HT1080 (cell line): ENCODE measurements at places on chromosomes 3 and 15. TPM values are rescaled to one million over a fixed set of nuclear protein-coding genes. Genes with fewer than 3 reads are reported as not detected.
A peak's percentile ranks its signal among the peaks of the same experiment; 100 is the strongest.

DNA sequence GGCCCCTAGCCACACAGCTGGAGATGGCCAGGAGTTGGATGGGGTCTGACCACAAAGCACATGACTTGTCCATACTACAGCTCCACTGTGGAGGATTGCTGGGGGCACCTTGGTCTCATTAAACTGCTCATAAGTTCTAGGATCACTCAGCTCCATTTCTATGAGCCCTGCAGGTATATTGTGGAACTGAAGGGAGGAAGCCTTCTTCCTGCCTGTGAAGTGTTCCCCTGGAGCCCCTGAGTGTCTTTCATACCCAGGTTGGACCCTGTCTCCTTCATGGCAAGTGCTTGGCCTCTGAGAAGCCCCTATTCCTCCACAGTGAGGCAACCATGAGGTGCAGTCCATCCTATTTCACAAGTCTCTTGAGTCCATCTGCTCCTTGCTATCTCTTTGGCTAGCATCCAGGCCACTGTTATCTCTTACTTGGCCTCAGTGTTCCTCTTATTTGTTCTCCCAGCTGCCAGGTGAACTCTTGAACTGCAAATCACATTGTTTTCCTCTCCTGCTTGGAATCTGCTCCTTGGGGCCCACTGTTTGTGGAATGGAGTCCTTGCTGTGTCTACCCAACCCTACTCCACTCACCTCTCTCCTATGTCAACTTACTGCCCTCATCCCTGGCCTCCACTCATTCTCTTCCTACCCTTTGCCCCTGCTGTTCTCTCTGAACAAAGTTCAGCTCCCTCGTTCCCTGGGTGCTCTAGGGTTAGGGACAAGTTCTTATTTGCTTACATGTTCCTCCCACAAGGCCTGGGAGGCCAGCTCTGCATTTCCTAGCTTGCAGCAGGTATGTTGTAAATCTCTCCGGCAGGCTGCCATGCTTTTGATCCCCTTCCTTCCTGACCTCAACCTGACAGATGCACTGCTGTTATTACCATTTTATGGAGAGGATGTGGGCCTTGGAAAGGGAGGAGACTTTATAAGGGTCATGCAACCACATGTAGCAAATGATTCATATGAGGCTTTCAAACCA, 1.2 kb downstream of the ACOX2 start:
- DNase-seq: peak; percentile 59

DNA sequence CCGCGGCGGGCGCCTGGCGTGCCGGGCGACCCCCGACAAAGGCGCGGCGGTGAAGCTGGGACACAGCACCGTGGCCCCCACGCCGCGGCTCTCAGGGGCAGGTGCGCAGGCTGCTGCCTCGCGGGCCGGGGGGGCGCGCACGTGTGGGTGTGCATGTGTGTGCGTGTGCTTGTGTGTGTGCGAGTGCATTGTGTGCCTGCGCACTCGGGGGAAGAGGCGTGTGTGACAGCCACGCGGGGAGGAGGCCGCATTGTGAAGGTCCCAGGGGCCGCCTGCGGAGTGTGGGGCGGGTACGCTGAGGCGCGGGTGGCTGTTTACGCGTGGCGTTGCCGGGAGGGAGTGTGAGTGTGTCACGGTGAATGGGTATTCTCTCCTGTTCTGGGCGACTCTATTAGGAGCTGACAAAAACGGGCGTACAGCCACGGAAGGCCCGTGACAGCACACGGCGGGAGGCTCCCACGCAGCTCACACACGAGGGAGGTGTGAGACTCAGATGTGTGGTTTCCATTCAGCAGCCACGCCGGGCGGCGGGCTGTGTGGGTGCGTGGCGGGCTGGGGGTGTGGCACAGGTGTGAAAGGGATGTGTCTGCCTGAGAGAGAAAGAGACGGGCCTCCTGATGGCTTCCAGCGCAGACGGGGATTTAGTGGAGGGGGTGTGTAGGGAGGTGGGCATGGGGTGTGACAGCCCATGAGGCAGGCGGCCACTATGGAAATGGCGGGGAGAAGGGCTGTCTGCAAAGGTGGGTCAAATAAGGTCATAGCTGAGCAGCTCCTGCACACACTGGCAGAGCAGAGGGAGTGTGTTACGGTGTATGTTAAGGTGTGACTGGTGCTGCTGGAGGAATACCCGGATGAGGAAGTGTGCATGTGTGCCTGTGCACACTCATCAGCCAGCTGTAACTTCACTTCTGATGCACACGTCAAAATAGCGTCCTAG, 750 bp downstream of the PODXL2 start:
- no peak for DNase-seq

Gene ZNF620
- total RNA-seq: 2.6 and 4.4 TPM in 2 replicates

Gene PLA2G4E
- total RNA-seq: 0.07 TPM in 1 of 2 replicates, not detected in the other

DNA sequence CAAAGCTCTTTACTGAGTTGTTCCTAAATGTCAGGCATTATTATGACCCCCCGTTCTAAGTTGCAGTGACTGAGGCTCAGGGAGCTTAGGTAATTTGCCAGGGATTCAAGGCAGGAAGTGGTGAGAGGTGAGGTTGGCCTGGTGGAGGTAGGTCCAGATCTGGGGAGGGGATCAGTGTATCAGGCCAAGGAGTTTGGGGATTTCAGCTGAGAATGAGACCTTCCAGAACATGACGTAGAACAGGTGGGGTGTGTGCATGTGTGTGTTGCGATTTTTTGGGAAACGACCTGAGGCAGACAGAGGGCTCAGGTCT, 41.1 kb upstream of the MRPS22 start:
- no peak for DNase-seq

DNA sequence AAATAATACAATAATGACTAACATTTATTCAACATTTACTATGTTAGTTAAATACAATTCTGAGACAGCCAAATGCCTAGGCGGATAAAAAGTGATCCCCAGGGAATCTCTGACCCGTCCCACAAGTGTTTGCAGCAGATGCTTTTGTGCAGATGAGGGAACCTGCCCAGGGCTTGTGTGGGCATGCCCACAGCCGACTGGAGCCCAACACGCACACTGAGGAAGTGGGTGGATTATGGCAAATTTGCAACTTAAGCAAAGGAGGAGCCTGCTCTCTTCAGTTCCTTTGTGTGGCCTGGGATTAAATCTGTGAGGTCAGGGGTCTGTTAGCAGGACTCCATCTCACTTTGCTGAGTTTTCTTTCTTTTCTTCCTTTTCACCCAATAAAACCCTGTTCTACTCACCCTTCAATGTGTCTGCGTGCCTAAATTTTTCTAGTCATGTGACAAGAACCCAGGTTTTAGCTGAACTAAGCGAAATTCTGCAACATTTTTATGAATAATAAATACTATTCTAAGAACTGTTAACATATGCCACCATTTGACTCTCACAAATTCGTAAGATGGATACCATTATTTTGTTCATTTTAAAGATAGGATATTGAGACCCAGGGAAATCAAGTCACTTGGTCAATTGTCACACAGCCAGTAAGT, 13.9 kb upstream of the RTP1 start:
- DNase-seq: peak; percentile 42

DNA sequence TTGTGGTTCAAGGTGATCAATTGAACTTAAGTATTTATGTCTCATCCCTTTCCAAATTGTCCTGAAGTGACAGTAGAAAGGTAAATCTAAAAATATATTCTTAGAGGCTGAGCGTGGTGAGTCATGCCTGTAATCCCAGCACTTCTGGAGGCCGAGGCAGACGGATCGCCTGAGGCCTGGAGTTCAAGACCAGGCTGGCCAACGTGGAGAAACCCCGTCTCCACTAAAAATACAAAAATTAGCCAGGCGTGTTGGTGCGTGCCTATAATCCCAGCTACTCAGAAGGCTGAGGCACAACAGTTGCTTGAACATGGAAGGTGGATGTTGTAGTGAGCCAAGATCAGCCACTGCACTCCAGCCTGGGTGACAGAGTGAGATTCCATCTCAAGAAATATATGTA, 226.6 kb downstream of the DPH6 start:
- no peak for DNase-seq

- no peak for DNase-seq
Observed at GRCh38 chr15:74625693-74626092, 10.1 kb downstream of the CLK3 start.

DNA sequence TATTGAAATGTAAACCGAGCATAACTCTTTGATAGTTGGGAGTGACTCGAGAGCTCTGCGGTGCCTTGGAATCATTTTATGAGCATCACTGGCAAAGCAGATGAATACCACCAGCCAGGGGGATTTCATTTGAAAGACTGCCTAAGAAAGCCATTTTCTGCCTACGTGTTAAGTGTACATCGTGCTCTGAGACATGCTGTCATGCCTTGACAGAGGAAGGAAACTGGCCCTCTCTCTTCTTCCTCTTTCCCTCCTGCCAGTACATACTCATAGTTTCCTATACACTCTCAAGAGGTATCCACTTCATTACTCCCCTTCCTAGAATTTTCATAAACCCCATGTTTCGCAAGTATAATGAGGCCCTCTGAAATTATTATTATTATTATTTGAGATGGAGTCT, 8.8 kb downstream of the BCL2A1 start:
- DNase-seq: no peak

DNA sequence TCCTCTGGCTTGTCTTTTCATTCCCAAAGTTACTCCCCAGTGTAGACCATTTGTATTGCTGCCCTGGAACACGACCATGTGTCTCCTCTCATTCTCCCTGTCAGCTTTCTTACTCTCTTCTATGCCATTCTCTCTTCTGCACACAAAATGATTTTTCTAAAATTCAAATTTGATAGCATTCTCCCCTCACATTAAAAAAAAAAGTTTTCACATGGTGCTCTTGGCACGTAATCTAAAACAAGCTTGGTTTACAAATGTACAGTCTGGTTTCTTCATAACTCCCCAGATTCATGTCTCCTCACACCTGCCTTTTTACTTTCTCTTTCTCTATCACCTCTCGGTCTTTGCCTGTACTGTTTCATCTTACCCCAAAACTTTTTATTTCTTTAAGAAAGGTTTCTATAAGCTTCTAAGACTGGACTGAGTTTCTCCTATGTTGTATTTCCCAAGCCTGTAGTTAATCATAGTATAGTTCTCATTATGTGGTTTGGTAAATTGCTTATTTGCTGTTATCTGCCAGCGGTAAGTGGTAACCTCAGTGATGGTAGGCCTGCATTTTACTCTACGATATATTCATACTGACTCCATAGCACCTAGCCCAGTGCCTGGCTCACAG, 31.2 kb downstream of the BCHE start:
- DNase-seq: peak; percentile 64

Gene MAP6D1
- total RNA-seq: 1.9 and 8.0 TPM in 2 replicates

DNA sequence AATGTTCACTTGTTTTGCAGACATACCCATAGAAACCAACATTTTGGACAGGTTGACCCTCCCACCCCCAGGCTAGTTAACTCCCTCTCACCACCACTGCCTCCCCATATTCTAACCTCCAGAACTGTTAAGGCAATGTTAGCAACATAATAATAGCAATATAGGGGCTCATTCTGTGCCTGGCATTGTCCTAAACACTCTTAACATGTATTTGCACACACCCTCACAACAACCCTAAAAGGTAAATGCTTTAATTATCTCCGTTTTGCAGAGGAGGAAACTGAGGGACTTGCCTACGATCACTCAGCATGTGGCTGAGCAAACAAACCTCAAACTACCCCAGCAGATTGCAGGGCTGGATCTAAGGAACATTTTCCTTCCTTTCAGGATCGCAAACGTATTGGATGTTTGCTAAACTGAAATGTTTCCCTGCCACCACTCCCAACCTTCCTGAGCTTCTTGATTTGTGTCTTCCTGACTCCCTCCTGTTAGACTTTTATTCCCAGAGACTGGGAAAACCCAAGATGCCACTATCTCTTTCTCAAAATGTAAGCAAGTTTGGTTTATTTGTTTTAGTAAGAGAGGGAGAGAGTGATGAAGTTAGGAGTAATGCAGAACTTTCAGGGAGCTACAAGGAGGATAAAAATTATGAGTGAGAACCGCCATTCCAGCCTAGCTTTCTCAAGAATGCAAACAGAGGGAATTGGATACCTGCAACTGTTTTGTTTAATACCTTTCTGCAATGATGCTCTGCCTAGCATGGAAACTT, 1.3 kb downstream of the SCG5 start:
- no peak for DNase-seq

Gene RLBP1
- total RNA-seq: not detected in 2 replicates

DNA sequence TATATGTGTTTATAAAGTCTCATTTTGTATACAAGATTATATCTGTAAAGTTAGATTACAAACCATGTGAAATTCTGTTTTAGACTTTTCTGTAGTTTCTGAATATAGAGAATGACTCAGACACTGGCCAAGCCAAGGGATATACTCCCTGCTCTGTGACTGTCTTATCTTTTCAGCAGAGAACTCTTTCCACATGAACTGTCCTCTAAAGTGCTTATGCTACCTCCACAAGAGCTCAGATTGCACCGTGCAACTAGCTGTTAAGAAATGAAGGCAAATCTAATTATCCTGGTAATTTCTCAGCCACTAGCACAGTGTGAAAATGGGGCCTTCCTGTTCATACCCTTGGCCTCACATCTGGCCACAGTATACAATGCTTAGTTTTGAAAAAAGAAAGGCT, 44.3 kb upstream of the CPNE4 start:
- DNase-seq: no peak

Gene SPESP1
- not detected in 2 replicates for total RNA-seq

DNA sequence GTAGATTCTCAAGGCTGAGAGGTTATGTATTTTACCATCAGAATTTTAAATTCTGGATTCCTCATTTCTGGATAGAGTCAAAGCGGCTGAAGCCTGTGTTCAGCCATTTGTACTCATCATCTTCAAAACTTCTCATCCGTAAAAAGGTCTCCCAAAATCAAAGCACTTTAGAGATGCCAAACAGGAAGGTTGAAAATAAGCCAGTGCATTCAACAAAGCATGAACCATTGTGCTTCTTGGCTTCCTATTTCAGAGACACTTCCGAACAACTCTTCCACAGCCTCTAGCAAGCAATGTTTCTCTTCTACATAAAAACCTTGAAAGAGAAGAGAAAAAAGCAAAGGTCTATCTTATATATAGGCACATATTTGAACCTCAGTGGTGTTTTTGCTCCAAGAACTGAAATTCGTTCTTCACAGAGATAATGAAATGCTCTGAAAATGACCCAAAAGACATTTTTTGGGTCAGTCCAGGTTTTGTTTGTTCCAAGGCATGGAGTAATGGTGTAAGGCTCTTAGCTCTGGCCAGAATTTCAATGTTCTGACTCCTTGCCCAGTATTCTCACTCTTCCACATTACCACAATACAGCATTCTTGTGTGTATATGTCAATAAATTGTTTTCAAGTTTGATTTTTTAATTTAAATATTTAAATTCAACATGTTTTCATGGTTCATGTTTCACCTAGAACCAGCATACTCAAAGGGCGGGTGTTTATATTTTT, 163.1 kb downstream of the STAC start:
- no peak for DNase-seq

- no peak for DNase-seq
Observed at GRCh38 chr3:139124197-139124596, 79.5 kb upstream of the PRR23C start.

- peak; percentile 24 for DNase-seq
Observed at GRCh38 chr3:88462230-88462629, 312.5 kb downstream of the C3orf38 start.

DNA sequence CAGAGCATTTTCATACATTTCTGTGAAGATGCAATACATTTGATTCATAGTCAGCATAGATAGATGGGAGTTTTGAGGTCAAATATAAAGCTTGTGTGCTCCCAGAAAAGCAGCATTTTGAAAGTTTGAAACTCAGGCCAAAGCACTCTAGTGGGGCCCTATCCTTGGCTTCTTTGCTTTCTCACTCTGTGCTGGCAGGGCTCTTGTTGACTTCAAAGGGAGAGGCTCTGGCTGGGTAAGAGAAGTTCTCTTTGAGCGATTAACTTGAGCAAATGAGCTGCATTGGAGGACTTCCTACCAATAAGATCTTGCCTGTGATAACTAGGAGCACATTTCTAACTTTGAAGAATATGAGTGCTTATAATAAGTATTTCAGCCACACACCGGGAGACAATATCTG, 214.0 kb upstream of the RARB start:
- no peak for DNase-seq
